Activated T-cell treated with anti-CD3 and anti-CD28 coated beads, Interleukin-2, amount 50 U/mL, for 24 hours (primary cell): ENCODE measurements at places on chromosomes 12 and 14.

DNA sequence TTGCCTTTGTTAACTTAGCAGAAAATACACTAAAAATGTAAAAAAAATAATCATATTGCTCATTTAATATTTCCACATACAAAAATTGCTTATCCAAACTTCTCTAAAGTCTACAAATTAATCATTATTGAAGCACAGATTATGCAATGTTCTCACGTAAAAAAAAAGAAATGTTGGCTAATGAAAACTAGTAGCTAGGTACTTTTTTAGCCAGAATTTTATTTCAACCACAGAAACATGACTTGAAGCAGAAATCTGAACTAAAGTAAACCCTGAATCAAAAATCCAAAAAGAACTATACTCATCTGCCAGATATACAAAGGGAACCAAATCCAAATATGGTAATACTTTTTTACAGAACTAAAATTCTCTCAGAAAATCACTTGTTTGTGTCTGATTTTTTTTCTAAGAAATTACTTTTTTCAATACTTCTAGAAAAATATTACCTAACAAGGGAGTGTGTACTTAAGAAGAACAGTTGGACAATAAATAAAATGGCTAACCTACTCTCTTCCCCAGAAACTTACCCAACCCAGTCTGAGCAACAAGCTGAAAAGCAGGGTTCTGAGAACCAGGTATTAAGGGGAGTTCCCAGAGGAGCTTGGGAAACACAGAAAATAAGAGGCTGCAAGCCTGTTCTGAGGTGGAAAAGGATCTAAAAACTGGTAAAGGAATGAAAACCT lies 78.4 kb upstream of the RAP1B start:
- DNase-seq = no peak

DNA sequence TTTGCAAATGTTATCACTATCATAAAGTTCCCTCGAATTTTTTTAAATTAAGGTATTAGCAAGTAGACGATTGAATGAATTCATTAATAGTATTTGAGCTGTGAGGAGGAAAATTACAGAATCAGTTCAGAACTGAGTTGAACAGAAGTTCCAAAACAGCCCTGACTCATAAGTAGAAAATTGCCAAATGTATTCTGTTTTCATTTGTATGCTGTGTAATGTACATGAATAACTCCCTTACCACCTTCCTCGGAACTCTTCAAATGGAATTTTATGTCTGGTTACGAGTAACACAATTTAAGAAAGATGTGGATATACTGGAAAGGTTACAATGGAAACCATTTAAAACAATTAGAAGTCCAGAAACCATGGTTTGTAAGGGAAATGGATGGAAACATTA lies 283.3 kb upstream of the FAR2 start:
- DNase-seq = no peak

GRCh38 chr14:34354556-34354955 lies 107.5 kb downstream of the SPTSSA start:
- no peak for DNase-seq

- no peak for DNase-seq
These were observed 78.4 kb upstream of the DNM1L start for GRCh38 chr12:32600681-32601080.

GRCh38 chr14:22468830-22469229 lies 120.2 kb downstream of the DAD1 start:
- DNase-seq = no peak

DNA sequence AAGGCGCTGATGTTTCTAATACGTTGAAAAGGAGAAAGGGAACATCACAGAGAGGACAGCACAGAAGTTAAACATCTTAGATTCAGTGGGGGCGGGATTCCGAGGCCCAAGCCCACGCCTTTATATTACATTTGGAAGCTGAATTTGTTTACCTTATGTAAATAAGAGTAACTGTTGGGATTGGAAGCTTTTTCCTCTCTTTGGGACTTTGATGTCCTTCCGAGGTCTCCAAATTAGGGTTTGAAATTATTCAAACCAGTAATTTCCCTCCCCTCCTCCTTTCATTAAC lies 6.4 kb downstream of the FOXA1 start:
- no peak for DNase-seq

- no peak for DNase-seq
These were observed 2.6 kb downstream of the GALNT16 start for GRCh38 chr14:69262516-69262915.

- DNase-seq = no peak
These were observed 59.5 kb upstream of the CDKN3 start for GRCh38 chr14:54337314-54337713.

GRCh38 chr12:82019533-82019932 lies 260.4 kb upstream of the PPFIA2 start:
- no peak for DNase-seq

- no peak for DNase-seq
These were observed 100.7 kb downstream of the DUSP16 start for GRCh38 chr12:12461923-12462315.
